ENCODE measurements at places on chromosomes 3 and 15.

- H3K4me1 ChIP-seq, result no peaks in the 10 kb centered on the region
- no peaks in the 10 kb centered on the region for H3K27me3 ChIP-seq
- no peak for DNase-seq
- H3K36me3 ChIP-seq, result peaks cover 30% of the 10 kb centered on the region
- H3K4me3 ChIP-seq, result no peak overlapping the region
These were observed 52.2 kb downstream of the TP53BP1 start for GRCh38 chr15:43440721-43441281.

DNA sequence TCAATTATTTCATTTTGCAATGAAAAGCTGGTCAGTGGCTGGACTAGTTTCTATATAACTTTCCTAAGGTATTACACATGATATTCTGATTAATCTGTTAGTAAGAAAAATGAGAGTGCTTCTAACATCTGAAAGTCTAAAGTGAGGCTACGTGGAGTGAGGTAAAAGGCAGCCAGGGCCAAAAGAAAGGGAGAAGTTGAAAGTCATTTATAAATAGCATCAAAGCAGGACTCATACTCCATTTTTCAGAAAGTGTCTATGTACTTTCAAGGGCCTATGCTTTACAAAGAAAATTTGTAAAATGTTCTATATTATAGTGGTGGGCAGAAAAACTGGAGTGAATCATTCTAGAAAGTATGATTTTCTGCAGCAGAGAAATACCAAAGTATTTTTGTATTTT lies 80.0 kb downstream of the CSNK1G1 start:
- H3K27ac ChIP-seq, result no peak overlapping the region
- peaks cover 2% of the 10 kb centered on the region for H3K4me1 ChIP-seq
- DNase-seq, result no peak
- no peaks in the 10 kb centered on the region for H3K27me3 ChIP-seq

DNA sequence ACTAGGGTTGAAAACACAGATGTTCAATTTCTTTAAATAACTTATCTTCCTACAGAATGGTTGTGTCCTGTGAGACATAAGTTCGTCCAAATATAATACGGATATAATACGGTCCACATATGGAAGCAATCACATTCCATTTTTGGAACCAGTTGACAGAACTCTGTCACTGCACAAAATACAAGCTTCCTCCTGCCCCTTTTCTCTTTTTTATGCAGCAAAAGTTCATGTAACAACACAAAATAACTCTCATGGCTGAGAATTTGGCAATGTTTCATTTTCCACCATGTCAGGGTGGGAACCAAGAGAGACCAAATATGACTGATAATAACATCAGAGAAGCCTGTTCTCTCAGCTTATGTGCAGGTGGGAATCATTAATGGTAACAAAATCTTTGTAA lies 158.1 kb upstream of the ZNF385D start:
- no peaks in the 10 kb centered on the region for H3K36me3 ChIP-seq
- peaks cover 25% of the 10 kb centered on the region for H3K4me1 ChIP-seq
- no peak overlapping the region for H3K4me3 ChIP-seq
- no peaks in the 10 kb centered on the region for H3K27me3 ChIP-seq
- H3K27ac ChIP-seq, result no peak overlapping the region
- no peak for DNase-seq

- H3K36me3 ChIP-seq, result peaks cover 72% of the 10 kb centered on the region
- H3K27me3 ChIP-seq, result no peaks in the 10 kb centered on the region
- DNase-seq, result no peak
- no peaks in the 10 kb centered on the region for H3K4me1 ChIP-seq
These were observed 33.9 kb downstream of the PFN2 start for GRCh38 chr3:149936812-149937230.

GRCh38 chr3:42892807-42893206 lies 13.1 kb upstream of the ZNF662 start:
- H3K4me1 ChIP-seq, result no peaks in the 10 kb centered on the region
- H3K27me3 ChIP-seq, result peaks cover 4% of the 10 kb centered on the region
- no peaks in the 10 kb centered on the region for H3K36me3 ChIP-seq
- no peak overlapping the region for H3K4me3 ChIP-seq
- DNase-seq, result no peak
- no peak overlapping the region for H3K27ac ChIP-seq

DNA sequence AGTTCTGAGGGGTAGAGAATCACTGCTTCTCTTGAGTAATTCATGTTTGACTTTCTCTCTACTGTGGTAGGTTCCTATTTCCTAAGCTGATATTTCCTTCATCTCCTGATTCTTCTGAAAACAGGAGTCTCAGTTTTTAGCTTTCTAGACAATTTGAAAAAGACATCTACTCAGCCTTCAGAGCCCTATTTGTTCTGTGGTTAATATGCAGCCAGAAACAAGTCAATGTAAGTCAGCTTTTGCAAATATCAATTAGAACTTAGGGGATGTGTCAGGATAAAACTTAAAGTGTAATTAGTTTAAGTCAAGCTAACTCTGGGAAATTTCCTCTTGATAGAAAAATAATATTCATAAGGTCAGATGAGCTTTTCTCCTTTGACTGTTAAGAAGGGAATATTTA lies 21.7 kb upstream of the HACD2 start:
- no peaks in the 10 kb centered on the region for H3K4me1 ChIP-seq
- H3K36me3 ChIP-seq, result peaks cover 5% of the 10 kb centered on the region
- H3K27ac ChIP-seq, result no peak overlapping the region
- no peak for DNase-seq

GRCh38 chr15:45107941-45108630 lies 5.9 kb downstream of the DUOX2 start:
- peaks cover 7% of the 10 kb centered on the region for H3K4me1 ChIP-seq
- H3K4me3 ChIP-seq, result no peak overlapping the region
- peaks cover 81% of the 10 kb centered on the region for H3K27me3 ChIP-seq

- no peaks in the 10 kb centered on the region for H3K36me3 ChIP-seq
- DNase-seq, result no peak
- no peak overlapping the region for H3K4me3 ChIP-seq
- H3K27me3 ChIP-seq, result peaks cover 39% of the 10 kb centered on the region
- H3K4me1 ChIP-seq, result peaks cover 3% of the 10 kb centered on the region
These were observed 29.8 kb downstream of the CCR3 start for GRCh38 chr3:46272028-46272451.

- H3K27ac ChIP-seq, result no peak overlapping the region
- peaks cover 42% of the 10 kb centered on the region for H3K27me3 ChIP-seq
- H3K4me1 ChIP-seq, result no peaks in the 10 kb centered on the region
- no peak for DNase-seq
- no peaks in the 10 kb centered on the region for H3K36me3 ChIP-seq
These were observed 3.1 kb downstream of the AGBL1 start for GRCh38 chr15:86082619-86083380.

GRCh38 chr3:110791995-110792686 lies 279.5 kb upstream of the NECTIN3 start:
- no peak overlapping the region for H3K27ac ChIP-seq
- H3K4me1 ChIP-seq, result peaks cover 12% of the 10 kb centered on the region
- no peaks in the 10 kb centered on the region for H3K36me3 ChIP-seq
- no peaks in the 10 kb centered on the region for H3K27me3 ChIP-seq
- DNase-seq, result no peak
- no peak overlapping the region for H3K4me3 ChIP-seq

GRCh38 chr3:195129644-195130492 lies 141.1 kb downstream of the XXYLT1 start:
- peaks cover 38% of the 10 kb centered on the region for H3K4me1 ChIP-seq
- no peak overlapping the region for H3K4me3 ChIP-seq
- H3K27me3 ChIP-seq, result no peaks in the 10 kb centered on the region
- H3K36me3 ChIP-seq, result no peaks in the 10 kb centered on the region

DNA sequence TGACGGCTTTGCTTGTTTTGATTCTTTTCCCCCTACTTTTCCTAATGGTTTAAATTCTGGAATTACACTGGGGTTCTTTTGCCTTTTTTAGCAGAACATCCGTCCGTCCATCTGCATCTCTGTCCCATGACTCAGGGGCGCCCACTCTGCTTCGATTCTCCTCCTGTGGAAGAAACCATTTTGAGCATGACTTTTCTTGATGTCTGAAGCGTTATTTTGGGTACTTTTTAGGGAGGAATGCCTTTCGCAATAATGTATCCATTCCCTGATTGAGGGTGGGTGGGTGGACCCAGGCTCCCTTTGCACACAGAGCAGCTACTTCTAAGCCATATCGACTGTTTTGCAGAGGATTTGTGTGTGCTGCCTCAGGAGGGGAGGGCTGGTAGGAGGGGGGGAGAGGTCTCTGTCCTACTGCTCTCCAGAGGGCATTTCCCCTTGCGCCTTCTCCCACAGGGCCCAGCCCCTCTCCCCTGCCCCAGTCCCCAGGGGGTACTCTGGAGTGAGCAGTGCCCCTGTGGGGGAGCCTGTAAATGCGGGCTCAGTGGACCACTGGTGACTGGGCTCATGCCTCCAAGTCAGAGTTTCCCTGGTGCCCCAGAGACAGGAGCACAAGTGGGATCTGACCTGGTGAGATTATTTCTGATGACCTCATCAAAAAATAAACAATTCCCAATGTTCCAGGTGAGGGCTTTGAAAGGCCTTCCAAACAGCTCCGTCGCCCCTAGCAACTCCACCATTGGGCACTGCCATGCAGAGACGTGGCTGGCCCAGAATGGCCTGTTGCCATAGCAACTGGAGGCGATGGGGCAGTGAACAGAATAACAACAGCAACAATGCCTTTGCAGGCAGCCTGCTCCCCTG lies 19.5 kb upstream of the BSN start:
- peaks cover 2% of the 10 kb centered on the region for H3K4me1 ChIP-seq
- H3K4me3 ChIP-seq, result no peak overlapping the region
- H3K27me3 ChIP-seq, result no peaks in the 10 kb centered on the region
- H3K36me3 ChIP-seq, result peaks cover 17% of the 10 kb centered on the region

- H3K27ac ChIP-seq, result no peak overlapping the region
- no peaks in the 10 kb centered on the region for H3K4me1 ChIP-seq
- H3K36me3 ChIP-seq, result no peaks in the 10 kb centered on the region
These were observed 20.9 kb upstream of the LARS2 start for GRCh38 chr3:45367453-45367871.

GRCh38 chr3:52593103-52593502 lies 56.7 kb downstream of the UQCC5 start:
- H3K36me3 ChIP-seq, result peaks cover 52% of the 10 kb centered on the region
- no peak overlapping the region for H3K4me3 ChIP-seq
- H3K27ac ChIP-seq, result peak overlapping the region; percentile 48
- H3K27me3 ChIP-seq, result no peaks in the 10 kb centered on the region
- peaks cover 11% of the 10 kb centered on the region for H3K4me1 ChIP-seq

GRCh38 chr15:38670128-38671005 lies 105.8 kb upstream of the RASGRP1 start:
- no peak overlapping the region for H3K4me3 ChIP-seq
- H3K36me3 ChIP-seq, result no peaks in the 10 kb centered on the region
- H3K27ac ChIP-seq, result no peak overlapping the region

DNA sequence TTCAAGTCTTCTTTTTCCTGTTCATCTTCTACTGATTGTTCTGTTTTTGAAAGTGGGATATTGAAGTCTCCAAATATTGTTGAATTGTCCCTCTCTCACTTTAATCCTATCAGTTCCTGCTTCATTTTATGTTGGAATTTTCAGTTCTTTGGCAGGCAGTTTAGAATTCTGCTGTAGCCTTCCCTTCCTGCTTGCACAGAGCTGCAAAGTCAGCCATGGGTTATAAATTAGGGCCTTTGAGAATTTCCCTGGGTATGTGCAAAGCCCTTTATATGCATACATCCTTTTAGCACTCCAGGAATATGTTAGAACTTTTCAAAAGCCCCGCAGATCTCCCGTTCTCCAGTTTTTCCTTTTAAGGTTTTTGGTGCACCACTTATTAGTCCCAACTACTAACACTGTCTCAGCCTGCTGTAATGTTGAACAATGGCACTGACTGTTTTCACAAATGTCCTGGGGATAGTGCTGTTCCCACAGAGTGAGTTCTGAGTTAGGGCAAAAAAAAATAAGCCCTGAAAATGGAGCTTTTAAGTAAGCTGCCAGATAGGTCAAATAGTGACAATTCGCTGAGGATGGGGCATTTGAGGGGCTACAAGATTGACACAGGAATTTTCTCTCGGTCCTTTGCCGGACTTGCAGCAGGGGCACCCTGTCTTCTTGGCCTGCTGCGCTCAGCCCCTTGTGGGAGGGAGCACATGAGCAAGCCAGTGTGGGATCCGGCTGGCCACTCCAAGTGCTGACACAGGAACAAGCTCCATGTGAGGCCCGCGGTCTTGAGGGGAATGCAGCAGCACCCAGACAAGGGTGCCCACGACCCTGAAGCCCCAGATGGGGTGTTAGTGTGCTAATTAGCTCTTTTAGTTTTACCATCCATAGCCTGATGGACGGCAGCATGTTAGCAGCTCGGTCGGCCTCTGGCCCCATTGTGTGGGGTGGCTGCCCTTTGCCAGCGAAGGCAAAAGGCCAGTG lies 96.0 kb downstream of the VPS8 start:
- peaks cover 42% of the 10 kb centered on the region for H3K36me3 ChIP-seq
- H3K4me1 ChIP-seq, result peaks cover 18% of the 10 kb centered on the region
- DNase-seq, result no peak
- no peaks in the 10 kb centered on the region for H3K27me3 ChIP-seq
- H3K27ac ChIP-seq, result peak overlapping the region; percentile 47
- H3K4me3 ChIP-seq, result no peak overlapping the region

DNA sequence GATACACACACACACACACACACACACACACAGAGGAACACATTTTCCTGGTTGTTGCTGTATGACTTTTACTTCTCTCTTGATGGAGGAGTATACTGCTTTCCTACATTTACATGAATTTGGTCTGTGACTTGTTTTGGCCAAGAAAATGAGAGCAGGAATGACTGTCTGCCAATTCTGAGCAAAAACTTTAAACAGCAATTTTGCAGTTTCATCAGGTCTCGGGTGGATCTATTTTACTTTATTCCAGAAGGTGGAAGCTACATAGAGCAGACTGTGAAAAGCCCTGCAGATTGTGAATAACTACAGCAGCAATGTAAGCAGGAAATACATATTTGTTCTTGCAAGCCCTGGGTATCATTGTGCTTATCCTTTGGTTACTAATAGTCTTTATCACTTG lies 1350.0 kb upstream of the EPHA6 start:
- no peak overlapping the region for H3K27ac ChIP-seq
- peaks cover 16% of the 10 kb centered on the region for H3K4me1 ChIP-seq
- no peak overlapping the region for H3K4me3 ChIP-seq
- H3K36me3 ChIP-seq, result no peaks in the 10 kb centered on the region
- DNase-seq, result no peak
- H3K27me3 ChIP-seq, result no peaks in the 10 kb centered on the region

DNA sequence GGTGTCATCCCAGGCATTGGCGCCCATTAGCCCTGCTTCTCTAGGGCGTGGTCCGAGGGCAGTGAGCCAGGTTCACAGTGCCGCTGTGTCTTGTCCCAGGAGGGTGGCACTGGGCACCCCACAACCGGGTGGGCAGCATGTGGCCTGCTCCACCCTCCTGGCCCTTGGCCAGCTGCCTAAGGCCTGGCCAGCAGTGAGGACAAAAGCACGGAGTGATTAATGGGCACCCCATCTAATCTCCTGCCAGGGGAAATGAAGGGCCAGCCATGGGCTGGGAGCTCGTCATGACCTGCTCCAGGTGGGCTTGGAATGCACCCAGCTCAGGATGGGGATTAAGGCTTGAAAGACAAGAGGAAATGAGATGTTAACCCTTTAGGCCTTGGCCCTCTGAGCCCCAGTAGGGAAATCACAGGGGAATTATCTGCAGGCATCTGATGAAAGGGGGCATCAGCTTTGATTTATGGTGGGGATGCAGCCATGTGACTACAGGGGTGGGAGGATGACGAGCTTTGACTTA lies 5.2 kb downstream of the THSD4 start:
- H3K27ac ChIP-seq, result no peak overlapping the region
- peaks cover 51% of the 10 kb centered on the region for H3K4me1 ChIP-seq
- H3K36me3 ChIP-seq, result no peaks in the 10 kb centered on the region
- H3K4me3 ChIP-seq, result no peak overlapping the region
- H3K27me3 ChIP-seq, result peaks cover 24% of the 10 kb centered on the region

Data from mesothelial cell of epicardium (in vitro differentiated cells).